ENCODE measurements at places on chromosomes 1 and 21.

DNA sequence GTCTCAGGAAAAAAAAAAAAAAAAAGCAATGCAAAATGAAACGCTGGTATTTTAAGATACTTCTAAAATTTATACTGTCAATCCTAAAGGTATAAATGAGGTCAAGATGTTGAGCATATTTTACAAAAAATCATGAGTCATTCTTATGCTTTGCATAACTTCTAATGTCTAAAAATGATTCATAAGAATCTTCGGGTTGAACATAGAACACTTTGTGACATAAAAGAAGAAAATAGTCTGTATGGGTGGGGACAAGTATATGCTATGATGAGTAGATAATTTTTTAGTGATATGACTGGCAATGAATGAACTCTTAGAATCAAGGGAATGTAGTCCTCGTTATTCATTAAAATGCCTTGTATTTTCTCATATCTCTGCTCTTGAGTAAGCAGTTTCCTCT is 416.9 kb upstream of the USP24 start:
- no peak for DNase-seq

- no peak for DNase-seq
Observed at GRCh38 chr1:94926126-94926914, 590 bp downstream of the CNN3 start.

- DNase-seq: peak; percentile 43
Observed at GRCh38 chr1:221742555-221743415, 896 bp upstream of the DUSP10 start.

DNA sequence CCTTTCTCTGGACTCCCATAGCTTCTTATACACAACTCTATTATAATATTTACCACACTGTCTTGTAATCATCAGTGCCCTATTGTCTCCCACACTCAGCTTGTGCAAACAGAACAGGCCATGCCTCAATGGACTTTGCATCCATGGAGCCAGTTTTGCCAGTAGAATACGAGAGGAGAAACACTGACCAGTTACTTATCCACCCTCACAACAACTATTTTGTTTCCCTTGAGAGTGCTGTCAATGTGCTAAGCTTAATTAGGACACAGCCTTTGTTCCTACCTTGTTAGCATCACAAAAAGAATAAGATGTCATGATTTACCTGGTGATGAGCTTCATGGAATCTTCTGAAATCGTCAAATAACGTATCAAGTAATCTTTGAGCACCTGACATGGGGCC is 18.1 kb upstream of the LRRC52 start:
- DNase-seq: no peak

DNA sequence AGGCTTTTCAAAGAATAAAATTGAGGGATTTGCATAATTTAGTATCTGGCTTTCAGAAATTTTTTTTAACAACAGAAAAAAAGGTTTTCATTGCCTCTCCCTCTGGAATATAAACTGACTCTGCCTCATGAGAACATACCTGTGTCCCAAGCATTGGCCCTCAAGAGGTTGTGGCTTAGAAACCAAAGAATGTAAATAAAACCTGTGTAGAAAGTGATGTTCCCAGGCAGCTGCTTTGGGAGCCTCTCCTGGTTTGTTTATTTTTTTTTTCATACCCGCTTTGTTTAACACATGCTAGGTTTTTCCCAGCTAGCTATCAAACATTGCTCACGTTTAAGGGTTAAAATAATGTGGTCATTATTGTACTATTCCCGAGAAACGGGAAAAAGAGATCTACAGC is 40.5 kb upstream of the IFNAR2 start:
- no peak for DNase-seq

Data from thoracic aorta (tissue), 2 donors.